ENCODE measurements at places on chromosomes 5 and 9. TPM values are rescaled to one million over a fixed set of nuclear protein-coding genes. Genes with fewer than 3 reads are reported as not detected.

ADGRV1 gene
- total RNA-seq = not detected

ZNF462 gene
- 0.06 TPM for total RNA-seq

- DNase-seq = no peak
Measured at GRCh38 chr5:35313291-35313690, 83.0 kb upstream of the PRLR start.

GRCh38 chr5:122458278-122458872, 146.3 kb downstream of the SNCAIP start:
- no peak for DNase-seq

SLC36A3 gene
- not detected for total RNA-seq

OBP2B gene
- total RNA-seq = not detected

ZNF658 gene
- total RNA-seq = 12.8 TPM

CTSV gene
- total RNA-seq = 18.6 TPM

- no peak for DNase-seq
Measured at GRCh38 chr9:2545881-2546490, 75.6 kb upstream of the VLDLR start.

TMEM167A gene
- total RNA-seq = 109 TPM

DMGDH gene
- total RNA-seq = not detected

EGFLAM gene
- not detected for total RNA-seq

FOXD4L6 gene
- not detected for total RNA-seq

DNA sequence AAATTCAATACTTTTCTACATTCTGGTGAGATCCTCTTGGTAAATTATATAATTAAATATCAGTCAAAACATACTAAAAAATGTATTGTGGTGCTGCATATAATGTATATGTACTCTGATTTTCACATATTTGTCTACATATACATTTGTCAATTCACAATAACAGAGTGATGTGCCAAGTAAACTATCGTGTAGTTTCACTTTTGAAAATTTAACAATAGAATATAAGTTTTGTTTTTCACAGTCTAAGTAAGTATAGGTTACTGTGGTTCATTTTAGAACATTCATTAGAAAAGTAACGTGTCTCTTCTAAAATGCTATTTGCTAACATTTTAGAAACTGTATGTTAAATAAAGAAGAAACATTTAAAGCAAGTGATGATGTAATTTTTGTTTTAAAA, 73.6 kb downstream of the NR3C1 start:
- no peak for DNase-seq

EIF4E1B gene
- total RNA-seq = not detected

All from G401 (cell line).